ENCODE measurements at places on chromosomes 3 and 15. TPM values are rescaled to one million over a fixed set of nuclear protein-coding genes. Genes with fewer than 3 reads are reported as not detected.

TMEM108 gene
- total RNA-seq: 16.1 TPM

ZBED2 gene
- total RNA-seq: 0.49 TPM

SMAD6 gene
- 21.2 TPM for total RNA-seq

SAXO2 gene
- total RNA-seq: 12.1 TPM

ZMYND10 gene
- 5.7 TPM for total RNA-seq

FGF7 gene
- 15.6 TPM for total RNA-seq
